ENCODE measurements at places on chromosomes 16 and 17.

GRCh38 chr17:70172449-70172848 lies 3.1 kb downstream of the KCNJ2 start:
- no peak for DNase-seq

DNA sequence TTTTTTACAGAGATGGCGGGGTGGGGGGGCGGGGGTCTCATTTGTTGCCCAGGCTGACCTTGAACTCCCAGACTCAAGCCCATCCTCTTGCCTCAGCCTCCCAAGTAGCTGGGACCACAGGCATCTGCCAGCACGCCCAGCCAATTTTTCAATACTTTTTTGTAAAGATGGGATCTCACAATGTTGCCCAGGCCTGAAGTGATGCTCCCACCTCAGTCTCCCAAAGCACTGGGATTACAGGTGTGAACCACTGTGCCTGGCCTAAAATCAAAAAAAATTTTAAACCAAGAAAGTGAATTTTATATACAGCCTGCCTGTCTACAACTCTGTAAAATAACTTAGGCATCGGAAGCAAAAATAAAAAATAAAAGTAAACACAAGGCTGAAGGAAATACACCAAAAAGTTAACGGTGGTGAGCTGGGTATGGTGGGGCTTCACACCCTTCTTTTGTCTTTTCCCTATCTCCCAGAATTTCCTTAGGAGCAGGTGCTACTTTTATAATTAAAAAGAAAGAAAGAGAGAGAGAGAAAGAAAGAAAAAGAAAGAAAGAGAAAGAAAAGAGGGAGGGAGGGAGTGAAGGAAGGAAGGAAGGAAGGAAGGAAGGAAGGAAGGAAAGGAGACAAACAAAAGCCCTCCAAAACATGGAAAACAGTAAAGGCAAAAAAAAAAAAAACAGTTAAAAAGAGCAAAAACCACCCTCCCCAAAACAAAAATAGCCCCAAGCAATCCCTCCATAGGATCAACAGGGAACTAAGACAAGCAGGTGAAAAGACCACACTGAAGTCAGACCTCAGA lies 51.4 kb downstream of the TBC1D16 start:
- peak; percentile 31 for DNase-seq

DNA sequence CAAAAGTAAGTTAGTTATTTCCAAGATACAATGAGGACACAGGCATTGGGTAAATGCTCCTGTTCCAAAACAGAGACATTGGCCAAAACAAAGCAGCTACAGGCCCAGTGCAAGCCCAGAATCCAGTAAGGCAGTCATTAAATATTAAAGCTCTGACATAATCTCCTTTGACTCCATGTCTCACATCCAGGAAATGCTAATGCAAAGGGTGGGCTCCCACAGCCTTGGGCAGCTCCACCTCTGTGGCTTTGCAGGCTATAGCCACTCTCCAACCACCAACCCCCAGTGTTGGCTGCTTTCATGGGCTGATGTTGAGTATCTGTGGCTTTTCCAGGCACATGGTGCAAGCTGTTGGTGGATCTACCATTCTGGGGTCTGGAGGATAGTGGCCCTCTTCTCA lies 733.4 kb upstream of the SOX9 start:
- DNase-seq: no peak

DNA sequence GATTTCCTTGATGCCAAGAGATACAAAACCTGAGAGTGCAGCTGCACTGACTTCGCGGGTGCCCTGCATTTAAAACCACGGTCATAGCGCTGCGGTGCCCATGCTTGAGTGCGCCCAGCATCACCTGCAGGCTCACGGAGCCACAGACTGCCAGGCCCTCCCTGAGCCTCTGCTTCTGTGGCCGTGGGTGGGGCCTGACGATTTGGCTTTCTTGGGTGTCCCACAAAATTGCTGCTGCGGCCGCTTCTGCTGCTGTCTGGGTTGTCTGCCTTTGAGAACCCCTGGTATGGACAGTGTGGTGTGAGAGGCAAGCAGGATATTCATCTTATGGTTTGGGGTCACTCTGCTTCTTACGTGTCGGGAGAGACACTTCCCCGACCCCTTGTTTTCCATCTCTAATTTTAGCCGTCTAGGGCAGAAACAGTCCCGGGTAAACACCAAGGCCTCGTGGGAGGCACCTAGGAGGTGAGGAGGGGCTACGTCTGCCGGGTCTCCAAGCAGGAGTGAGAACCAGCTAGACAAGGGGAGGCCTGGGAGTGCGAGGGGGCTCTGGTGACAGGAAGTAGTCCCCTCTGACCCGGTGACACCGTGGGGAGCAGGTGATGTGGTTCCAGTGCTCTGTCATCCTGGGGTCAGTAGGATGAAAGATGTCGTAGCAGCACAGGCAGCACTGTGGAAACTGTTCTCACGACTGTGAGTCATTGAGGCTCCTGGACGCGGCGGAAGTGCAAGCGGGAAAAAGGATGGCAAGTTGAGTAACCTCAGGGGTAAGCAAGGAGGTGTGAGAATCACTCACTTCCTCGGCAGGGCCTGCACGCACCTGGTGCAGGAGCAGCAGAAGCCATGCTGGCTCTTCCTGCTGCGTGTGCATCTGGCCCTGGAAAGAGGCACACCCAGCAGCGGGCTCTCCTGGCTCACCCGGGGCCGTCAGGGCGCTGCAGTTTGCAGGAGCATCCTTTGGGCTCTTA lies 176.3 kb downstream of the RPTOR start:
- DNase-seq: no peak

GRCh38 chr16:53061256-53061655 lies 6.5 kb downstream of the CHD9 start:
- no peak for DNase-seq

DNA sequence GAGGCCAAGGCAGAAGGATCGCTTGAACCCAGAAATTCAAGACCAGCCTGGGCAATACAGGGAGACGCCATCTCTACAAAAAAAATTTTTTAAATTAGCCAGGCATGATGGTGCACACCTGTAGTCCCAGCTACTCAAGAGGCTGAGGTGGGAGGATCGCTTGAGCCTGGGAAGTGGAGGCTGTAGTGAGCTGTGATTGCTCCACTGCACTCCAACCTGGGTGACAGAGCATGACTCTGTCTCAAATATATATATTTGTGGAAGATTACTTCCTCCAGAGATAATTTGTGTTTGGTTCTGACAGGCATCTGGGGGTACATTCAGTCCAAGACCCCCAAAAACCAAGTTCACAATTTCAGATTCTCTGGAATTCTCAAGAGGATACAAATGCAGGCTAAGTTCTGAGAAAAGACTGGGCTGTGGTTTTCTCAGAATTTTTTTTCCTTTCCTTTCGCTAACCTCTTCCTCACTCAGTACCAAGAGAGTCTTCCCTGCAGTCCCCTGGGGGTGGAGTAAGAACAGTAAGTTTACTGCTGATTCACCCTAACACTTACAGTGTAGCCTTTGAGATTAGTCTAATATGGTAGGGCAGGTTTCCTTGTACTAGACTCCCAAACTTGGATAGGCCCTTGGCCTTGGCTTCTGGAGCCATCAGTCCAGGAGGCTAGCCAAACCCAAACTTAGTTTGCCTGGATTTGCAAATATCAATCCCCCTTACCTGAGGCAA lies 15.1 kb downstream of the GSDMB start:
- no peak for DNase-seq

- DNase-seq: no peak
Observed at GRCh38 chr16:23824909-23825308, 10.9 kb upstream of the PRKCB start.

DNA sequence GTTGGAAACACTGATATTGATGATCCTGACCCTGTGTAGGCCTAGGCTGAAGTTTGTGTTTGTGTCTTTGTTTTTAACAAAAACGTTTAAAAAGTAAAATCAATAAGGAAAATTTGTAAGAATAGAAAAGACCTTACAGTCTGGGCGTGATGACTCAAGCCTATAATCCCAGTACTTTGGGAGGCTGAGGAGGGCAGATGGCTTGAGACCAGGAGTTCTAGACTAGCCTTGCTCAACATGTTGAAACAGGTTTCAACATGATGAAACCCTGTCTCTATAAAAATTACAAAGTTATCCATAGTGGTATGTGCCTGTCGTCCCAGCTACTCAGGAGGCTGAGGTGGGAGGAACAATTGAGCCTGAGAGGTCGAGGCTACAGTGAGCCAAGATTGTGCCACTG lies 18.3 kb upstream of the TOM1L1 start:
- DNase-seq: no peak

DNA sequence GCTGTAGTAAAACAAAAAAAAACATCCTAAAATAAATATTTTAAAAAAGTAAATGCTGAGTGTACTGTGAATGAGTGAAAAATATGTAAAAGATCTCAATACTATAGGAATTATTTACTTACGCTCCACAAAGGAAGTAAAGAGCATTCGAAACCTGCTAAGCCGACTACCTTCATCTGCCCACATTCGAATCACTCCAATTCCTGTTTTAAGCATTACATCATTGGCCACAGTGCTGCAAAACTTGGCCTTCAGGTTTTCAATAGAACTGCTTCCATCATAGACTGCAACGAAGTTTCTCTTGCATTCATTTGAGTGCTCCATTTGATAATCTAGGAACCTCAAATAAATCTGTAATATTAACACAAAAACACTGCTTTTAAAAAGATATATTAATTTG lies 34.4 kb downstream of the NETO2 start:
- no peak for DNase-seq

GRCh38 chr16:25026621-25027020 lies 11.5 kb upstream of the ARHGAP17 start:
- DNase-seq: no peak

- DNase-seq: no peak
Observed at GRCh38 chr17:81458628-81459027, 54.0 kb downstream of the ACTG1 start.

- DNase-seq: peak; percentile 82
Observed at GRCh38 chr17:19867079-19867328, 732 bp downstream of the ULK2 start.

- no peak for DNase-seq
Observed at GRCh38 chr16:85285681-85286065, 173.4 kb upstream of the CIBAR2 start.

DNA sequence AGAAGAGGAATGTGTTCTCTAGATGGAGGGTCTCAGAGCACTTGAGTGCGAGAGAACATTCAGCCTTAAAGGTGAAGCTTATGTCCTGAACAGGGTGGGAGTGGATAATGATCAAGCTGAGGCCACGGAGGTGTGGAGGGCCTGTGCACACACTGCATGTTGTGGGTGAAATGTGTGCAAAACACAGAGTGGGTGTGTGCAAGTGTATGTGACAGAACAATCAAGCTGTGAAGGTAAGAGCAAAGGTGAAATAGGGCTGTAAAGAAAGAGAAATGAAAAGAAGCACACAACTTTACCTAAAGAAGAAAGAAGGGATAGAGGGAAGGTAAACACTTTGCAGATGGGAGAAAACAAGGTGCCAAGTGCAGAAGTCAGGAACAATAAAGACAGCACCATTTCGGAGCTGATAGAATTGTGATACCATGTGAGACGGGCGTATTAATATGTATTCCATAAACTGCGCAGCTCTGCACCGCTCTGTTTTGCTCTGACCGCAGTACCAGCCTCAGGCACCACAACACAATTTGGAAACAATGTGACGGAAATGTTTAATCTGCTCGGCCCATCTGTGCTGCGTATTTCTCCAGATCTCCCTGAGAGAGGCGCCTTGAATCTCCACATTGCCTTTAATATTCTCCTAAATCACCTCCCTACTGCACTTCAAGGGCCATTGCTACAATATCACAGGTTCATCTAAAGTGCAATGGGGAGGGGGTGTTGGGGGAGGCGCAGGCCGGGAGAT lies 40.6 kb downstream of the SNX11 start:
- DNase-seq: no peak

DNA sequence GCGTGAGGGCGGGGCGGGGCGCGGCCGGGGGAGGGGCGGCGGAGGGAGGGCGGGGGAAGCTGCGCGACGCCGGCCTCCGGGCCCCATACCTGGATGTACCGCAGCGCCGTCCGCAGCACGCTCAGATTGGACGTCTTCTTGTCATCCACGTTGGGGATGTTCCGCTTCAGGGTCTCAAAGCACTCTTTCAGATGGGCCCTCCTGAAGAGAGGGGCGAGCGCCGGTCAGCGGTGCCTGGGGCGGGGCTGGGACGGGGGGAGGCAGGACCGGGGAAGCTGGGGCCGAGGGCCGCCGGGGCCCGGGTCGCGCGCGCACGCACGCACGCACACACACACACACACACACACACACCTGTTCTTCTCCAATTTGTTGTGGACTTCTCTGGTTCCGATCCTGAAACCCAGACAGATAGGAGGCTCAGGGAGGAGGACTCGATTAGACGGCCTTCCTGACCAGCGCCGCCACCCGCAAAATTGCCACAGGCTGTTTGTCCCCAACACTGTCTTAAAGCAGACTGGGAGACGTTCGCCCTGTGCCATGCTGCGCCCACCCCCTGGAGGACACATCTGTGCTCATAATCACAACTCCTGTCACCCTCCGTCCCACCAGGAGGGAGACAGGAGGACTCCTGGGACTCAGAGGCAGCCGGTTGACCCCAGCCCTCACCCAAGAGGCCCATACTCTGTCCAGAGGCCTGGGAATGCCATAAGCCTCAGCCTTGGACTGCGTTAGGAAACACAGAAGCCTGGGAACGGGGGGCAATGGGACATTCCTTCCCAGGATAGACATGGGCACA lies 6.7 kb downstream of the MNT start:
- no peak for DNase-seq

GRCh38 chr16:88601313-88602036 lies 31.3 kb downstream of the ZC3H18 start:
- DNase-seq: no peak

DNA sequence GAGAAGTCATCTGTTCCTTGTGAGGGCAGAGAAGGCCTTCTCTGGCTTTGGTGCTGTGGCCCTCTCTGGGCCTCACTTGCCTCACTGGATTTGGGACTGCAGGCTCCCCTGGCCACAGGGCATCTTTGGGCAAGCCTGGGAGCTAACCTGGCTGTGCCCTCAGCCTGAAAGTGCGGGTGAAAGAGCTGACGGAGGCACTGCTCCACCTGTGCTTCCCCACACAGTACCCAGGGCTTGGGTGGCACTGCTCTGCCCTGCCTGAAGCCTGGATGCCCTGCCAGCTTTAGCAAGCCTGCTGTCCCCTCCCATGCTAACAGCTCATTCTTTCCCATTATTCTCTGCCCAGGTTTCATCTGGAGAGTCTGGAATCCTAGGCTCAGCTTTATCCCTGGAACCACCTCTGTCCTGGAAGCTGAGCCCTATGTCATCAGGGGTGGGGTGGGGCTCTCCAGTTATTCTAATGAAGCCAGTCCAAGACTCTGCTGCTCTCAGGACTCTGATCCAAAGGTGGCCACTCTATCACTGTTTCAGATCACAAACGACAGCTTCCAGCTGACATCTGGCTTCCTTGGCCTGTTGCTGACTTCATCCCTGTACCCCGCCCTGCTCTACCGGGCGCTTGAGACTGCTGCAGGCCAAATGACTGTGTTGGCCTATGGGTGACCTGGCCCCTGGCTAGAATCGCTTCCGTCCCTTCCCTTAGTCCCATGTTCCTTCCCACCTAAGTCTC lies 29.3 kb downstream of the HIC1 start:
- DNase-seq: no peak

DNA sequence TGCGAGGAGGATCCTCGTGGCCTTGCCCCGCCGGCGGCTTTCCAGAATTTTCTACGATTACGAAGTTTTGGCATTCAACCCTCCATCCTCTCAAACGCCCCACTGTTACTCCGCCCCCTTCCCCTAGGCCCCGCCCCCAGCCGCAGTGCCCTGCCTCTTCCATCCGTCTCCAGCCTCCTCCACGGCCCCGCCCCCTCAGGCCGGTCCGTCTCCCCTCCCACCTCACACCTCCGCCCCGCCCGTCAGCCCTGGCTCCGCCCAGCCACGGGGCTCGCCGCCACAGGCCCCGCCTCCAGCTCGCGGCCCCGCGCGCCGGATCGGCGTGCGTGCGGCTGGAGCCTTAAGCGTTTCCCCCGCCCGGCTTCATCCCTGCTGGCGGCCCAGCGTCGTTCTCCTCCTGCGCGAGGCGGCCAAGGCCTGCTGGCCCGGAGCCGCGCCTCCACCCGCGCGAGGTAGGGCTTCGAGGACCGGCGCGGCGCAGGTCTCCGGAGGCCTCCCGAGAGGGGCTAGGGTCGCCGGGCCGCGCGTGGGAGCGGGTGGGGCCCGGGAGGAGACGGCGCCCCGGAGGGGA lies at the start of the genes C17orf67 and DGKE:
TSS of gene C17orf67 (minus strand) at position 112 of the 571 bp plus-strand sequence. CDS start 18,110 bp downstream, outside the sequence.
TSS of gene DGKE (plus strand) at position 343 of the 571 bp plus-strand sequence. CDS start 645 bp downstream, outside the sequence.
- DNase-seq: peak; percentile 99
